ENCODE measurements at places on chromosomes 16 and 17.

GRCh38 chr16:49839017-49839825 is 16.7 kb downstream of the ZNF423 start:
- no peak for DNase-seq

DNA sequence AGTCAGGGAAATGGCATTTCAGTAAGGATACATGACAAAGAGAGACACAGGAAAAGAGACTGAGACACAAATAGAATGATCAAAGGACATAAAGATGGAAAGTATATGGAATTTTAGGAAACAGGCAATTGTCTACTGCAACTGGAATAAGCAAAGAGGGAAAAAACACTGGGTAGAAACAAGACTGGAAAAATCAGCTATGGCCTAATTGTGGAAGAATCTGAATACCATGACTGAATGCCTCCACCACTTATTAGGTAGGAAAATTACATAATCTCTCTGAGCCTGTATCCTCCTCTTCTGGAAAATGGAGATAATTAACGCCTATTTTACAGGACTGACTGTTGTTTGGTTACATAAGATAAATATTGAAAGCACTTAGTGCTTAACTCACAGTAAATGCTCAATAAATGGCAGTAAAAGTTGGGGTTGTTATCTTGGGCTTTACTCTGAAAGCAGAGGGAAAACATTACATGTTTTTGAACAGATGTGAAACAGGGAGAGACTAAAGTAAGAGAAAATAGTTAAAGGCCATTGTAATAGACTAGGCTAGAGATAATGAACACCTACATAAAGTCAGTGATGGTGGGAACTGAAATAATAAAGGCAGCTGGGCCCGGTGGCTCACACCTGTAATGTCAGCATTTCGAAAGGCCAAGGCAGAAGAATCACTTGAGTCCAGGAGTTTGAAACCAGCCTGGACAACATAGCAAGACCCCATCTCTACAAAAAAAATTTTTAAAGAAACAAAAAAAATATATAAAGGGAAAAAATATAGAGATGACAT is 63.5 kb upstream of the C17orf78 start:
- no peak for DNase-seq

- DNase-seq = no peak
Measured at GRCh38 chr16:20931066-20931600, 30.6 kb downstream of the LYRM1 start.

DNA sequence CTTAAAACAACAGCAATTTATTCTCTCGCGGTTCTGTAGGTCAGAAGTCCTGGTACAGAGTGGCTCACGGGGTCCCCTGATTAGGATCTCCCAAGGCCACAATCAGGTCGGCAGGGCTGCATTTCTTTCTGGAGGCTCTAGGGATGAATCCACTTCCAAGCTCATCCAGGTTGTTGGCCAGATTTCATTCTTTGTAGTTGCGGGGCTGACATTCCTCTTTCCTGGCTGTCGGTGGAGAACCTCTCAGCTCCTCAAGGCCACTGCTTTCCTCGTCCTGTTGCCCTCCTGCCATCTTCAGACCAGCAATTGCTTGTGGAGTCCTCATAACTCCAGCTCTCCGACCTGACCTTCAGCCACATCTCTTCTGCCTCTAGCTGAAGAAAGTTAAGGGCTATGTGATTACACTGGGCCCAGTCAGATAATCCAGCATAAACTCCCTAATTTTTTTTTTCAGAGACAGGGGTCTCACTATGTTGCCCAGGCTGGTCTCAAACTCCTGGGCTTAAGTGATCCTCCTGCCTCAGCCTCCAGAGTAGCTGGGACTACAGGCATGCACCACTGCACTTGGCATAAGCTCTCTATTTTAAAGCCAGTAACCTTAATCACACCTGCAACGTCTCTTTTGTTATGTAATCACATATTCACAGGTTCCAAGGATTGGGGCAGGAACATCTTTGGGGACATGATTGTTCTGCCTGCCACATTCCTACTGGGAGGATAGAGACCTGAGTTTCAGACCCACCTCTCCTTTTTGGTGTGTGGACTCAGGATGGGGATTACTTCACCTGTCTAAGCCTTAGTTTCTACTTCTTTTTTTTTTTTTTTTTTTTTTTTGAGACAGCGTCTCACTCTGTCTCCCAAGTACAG is 4.1 kb upstream of the GAST start:
- DNase-seq = no peak

DNA sequence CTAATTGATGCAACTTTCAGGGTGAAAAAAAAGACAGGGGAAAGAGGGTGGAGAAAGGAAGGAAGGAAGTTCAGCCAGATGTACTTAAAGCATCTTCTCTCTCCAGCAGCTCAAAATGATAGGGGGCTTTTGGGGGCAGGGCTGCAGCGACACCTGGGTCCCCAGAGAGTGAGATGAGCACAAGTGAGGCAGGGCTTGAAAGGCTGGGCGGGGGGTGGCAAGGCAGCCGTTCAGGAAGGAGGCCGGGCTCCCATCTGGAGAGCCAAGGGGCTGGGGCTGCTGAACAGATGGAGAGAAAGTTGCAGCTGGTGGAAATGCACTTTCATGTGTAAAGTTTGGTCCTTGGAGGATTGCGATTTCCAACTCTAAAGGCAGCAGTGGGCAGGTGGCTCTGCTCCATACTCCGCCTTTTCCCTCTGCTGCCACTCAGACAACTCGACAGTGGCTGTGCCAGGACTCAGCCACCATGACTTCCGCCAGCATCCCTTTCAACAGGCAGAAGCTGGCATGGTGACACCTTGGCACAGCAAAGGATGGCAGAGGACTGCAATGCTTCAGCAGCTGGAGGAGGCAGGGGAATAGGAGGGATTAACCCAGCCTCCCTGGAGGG is 7.7 kb downstream of the SLC35B1 start:
- no peak for DNase-seq

Data from activated CD4-positive, alpha-beta T cell treated with anti-CD3 and anti-CD28 coated beads for 24 hours (primary cell).